Neural crest cell (in vitro differentiated cells): ENCODE measurements at places on chromosomes 6 and 20. TPM values are rescaled to one million over a fixed set of nuclear protein-coding genes. Genes with fewer than 3 reads are reported as not detected.

DNA sequence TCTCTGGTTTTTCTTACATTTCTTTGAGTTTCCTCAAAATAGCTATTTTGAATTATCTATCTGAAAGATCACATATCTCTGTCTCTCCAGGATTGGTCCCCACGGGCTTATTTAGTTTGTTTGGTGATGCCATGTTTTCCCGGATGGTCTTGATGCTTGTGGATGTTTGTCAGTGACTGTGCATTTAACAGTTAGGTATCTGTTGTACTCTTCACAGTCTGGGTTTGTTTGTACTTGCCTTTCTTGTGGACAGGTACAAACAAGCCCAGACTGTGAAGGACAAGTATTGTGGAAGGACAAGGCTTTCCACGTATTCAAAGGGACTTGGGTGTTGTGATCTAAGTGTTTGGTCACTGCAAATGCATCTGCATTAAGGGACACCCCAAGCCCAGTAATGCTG, 49.9 kb upstream of the TOP1 start:
- DNase-seq = no peak

GRCh38 chr6:39365281-39366074, 43.0 kb upstream of the KCNK16 start:
- no peak for DNase-seq

SLC22A2 gene
- not detected in 2 replicates for total RNA-seq

DNA sequence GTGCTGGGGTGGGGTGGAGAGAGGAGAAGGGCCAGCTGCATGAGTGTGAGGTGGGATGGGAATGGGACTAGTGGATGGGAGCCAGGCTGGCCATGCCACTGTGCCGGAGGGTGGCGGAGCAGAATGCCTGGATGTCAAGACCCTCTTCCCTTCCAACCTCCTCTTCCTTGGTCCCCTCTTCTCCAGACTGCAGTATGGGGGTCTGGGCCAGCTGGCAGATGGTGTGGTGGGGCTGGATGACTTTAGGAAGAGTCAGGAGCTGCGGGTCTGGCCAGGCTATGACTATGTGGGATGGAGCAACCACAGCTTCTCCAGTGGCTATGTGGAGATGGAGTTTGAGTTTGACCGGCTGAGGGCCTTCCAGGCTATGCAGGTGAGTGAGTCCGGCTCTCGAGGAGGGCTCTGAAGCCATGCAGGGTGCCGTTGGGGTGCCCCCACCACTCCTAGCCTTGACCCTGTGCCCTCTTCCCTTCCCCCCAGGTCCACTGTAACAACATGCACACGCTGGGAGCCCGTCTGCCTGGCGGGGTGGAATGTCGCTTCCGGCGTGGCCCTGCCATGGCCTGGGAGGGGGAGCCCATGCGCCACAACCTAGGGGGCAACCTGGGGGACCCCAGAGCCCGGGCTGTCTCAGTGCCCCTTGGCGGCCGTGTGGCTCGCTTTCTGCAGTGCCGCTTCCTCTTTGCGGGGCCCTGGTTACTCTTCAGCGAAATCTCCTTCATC, 7.7 kb downstream of the DDR1 start:
- no peak for DNase-seq

DNA sequence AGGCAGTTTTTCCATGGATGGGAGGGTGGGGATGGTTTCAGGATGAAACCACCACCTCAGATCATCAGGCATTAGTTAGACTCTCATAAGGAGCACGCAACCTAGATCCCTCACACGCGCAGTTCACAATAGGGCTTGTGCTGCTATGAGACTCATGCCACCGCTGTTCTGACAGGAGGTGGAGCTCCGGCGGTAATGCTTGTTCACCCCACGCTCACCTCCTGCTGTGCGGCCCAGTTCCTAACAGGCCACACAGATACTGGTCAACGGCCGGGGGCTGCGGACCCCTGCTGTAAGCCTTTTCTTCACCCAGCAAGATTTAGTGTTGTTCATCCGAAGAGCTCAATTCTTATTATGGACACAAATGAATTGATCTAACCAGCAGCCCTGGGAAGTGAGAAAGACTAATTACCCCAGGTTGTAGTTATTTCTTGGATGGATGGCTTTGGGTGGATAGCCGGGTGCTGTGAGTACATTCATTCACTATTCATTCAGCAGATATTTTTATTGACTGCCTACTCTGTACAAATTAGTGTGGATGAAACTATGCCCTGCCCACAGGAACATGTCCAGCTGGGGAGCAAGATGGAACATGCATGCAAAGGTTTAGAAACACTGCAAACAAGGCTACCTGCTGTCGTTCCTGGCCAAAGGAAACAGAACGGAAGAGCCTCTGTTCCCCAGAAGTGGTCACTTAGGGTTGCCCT, 57.2 kb downstream of the RIOK1 start:
- no peak for DNase-seq

GRCh38 chr20:21047981-21048380, 58.2 kb downstream of the LINC00237 start:
- no peak for DNase-seq

GHRH gene
- not detected in 2 replicates for total RNA-seq

GRCh38 chr20:5557123-5557522, 193.1 kb upstream of the SHLD1 start:
- DNase-seq = peak; percentile 35

GRCh38 chr6:163876391-163876790, 461.9 kb downstream of the QKI start:
- DNase-seq = no peak

- DNase-seq = no peak
Observed at GRCh38 chr20:32368925-32369324, 10.8 kb downstream of the ASXL1 start.

DNA sequence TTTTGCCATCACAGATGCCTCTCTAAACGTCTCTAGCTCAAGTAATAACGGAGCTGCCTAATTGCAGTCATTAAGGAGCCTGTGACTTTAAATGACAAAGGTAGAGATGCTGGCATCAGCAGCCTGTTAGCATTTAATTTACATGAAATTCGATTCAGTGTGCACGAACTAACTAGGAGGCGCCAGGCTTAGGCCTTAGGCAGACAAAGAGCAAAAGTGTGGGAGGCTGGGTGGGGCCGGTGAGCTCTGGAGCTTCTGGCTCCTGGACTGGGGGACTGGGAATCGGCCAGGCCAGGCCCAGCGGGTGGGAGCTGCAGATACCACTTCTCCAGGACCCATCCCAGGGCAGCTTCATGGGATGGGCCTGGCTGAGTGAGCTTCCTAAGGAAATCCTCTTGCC, 170.0 kb upstream of the AGPAT4 start:
- no peak for DNase-seq

GRCh38 chr20:10965936-10966470, 292.2 kb upstream of the JAG1 start:
- DNase-seq = no peak

ACOT8 gene
- total RNA-seq = 14.5 and 15.3 TPM in 2 replicates

- no peak for DNase-seq
Observed at GRCh38 chr6:167998215-167998614, 744 bp downstream of the KIF25 start.

DNA sequence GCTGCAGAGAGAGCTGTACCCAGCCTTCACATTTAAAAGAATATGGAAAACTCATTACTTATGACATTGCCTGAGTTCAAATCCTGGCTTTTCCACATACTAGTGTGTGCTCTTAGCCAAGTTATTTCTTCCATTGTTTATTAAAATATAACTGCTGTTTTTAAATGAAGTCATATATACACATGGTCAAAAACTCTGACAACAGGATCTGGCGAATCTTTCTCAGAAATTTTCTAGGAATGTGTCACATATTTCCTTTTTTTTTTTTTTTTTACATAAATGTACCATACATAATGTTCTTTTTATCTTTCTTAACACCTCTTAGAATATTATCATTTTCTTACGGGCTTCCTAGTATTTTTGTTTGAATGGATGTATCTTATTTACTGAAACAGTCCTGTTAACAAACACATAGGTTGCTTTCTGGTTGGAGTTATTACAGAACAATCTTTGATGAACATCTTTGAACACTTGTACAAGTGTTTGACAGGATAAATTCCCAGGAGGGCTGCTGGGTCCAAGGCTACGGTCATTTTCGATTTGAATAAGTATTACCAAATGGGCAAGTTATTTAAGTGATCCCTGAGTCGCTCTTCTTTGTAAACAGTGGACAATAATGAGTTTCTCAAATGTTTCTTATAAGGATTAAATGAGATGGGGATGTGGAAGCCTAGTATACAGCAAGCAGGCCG, 1.6 kb upstream of the SNX9 start:
- DNase-seq = no peak
